ENCODE measurements at places on chromosomes 7 and 10.

DNA sequence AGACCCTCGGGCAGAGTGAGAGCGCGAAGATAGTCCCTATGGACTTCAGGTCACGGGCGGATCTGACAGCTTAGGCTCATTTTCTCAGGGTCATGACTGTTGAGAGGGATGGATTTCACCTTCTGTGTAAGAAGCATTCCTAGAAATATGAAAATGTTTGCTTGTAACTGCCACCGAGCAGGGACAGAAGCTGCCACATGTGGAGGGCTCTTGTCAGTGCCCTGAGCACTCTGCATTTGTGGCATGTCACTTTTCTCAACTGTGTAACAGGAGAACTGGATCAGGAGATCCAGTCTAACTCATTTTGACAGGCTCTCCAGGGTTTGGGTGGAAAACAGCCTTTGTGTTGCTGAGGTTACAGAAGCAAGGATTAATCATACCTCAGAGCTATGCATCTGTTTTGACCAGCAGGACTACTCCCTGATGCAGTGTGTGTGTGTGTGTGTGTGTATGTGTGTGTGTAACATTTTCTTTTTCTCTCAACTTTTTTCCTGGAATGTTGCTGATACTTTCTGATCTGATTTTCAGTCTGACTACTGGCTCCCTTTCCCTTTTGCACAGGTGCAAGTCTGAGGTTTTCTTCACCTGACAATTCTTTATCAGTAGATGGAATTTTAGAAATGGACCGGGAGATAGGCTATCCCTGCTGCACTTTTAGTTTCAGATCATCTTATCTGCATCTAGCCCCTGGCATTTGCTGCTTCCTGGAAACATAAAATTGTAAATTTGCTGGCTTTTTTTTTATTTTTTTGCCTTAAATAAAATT, 183.3 kb downstream of the STK31 start:
- DNase-seq: peak; percentile 4

GRCh38 chr7:15557186-15557585, 4.6 kb downstream of the AGMO start:
- no peak for DNase-seq

- DNase-seq: no peak
These were observed 561 bp downstream of the SHTN1 start for GRCh38 chr10:117004227-117005025.

- DNase-seq: peak; percentile 93
These were observed 75.2 kb downstream of the TNS3 start for GRCh38 chr7:47506382-47507339.

- DNase-seq: peak; percentile 45
These were observed 1.6 kb downstream of the BEND7 start for GRCh38 chr10:13526948-13527863.

GRCh38 chr7:27128776-27129728, 1.5 kb downstream of the HOXA4 start:
- DNase-seq: no peak

- DNase-seq: peak; percentile 27
These were observed 357.2 kb downstream of the LRMDA start for GRCh38 chr10:75788394-75789205.

- DNase-seq: peak; percentile 87
These were observed 10.3 kb upstream of the ANKRD1 start for GRCh38 chr10:90930971-90931871.

- DNase-seq: no peak
These were observed 78.7 kb downstream of the ADARB2 start for GRCh38 chr10:1658658-1659057.

DNA sequence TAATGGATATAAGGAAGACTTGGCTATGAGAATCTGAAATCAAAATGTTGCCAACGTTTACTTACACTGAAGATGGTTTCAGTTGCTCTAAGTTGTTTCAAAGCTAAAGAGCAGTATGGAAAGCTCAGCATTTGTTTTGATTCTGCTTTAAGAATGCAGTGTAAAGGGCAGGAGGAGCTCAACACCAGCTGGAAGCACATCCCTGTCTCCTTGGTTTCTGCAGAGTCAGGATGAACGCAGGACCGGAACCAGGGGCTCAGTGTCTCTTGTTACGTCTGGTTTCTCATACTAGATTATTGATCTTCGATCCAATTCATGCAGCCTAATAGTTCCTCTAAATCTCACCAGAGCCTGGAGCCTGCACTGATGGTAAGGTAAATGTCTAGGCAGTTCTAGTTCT, 24.1 kb downstream of the ZRANB1 start:
- no peak for DNase-seq

DNA sequence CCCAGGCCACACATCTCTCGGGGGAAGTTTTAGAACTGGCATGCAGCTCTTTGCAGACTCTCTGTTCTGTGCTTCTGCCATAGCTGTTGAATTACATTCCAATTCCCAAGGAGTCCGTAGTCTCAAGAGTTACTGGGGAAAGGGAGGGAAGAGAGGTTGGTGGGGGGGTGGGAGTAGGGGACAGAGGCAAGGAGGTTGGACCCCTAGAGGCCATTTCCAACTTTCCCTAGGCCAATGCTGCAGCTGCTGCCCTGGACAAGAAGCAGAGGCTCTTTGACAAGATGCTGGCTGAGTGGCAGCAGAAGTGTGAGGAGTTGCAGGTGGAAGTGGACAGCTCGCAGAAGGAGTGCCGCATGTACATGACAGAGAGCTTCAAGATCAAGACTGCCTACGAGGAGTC, 23.8 kb downstream of the MYH16 start:
- no peak for DNase-seq

DNA sequence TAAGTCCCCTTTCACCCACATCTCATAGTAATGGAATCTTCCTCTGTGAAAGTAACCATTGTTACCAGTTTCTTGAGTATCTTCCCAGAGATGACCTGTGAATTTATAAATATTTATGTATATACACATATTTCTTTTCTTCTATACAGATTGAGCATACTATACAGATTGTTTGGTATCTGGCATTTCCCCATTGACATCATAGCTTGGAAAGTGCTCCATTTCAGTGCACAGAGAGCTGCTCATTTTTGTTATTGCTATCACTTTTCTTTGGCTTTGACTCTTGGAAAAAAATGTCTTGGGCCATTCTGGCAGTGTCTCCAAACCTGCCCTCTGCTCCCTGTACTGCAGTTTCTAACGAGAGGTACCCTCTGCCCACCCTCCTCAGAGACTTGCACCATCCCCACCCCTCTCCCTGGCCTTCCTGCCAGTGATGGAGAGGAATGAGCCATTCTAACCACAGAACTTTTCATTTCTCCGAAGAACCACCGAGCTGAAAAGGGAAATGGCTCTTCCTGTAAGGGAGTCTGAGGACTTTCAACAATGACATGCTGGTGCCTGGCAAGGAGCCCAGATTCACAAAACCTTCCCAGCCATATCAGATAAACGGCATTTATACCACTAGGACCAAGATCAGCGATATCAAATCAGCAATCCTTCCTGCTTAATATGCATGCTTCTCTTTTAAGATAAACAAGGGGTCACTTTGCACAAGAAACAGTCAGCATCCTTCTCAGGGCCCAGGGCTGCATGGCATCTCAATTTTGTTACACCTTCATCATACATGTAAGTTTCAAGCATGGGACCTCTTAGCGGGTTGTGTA, 19.7 kb upstream of the CCSER2 start:
- DNase-seq: peak; percentile 76

DNA sequence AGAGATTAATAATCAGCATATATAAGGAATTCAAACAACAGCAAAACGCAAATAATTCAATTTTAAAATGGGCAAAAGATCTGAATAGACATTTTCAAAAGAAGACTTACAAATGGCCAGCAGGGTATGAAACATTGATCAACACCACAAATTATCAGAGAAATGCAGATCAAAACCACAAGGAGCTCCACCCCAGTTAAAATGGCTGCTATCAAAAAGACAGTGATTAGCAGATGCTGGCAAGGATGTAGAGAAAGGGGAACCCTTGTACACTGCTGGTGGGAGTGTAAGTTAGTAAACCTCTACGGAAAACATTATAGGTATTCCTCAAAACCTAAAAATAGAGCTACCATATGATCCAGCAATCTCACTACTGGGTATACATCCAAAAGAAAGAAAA, 128.0 kb upstream of the CACUL1 start:
- DNase-seq: no peak

DNA sequence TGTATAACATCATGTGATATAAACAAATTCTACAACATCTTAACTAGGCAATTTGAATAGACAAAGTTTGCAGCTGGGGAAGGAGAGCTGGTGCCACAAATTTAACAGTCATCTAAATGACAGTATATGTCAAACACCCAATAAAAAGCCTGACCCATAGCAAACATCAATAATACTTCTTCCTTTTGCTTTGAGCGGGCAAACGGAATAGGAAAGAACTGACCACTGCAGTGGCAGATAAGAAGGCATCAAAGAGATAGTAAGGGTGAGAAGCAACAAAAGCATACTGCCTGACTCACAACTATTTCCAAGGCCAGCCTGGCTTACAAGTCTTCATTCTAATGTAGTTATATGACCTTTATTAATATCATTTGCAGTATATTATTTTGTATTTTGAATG, 99.9 kb downstream of the LRRN3 start:
- no peak for DNase-seq

DNA sequence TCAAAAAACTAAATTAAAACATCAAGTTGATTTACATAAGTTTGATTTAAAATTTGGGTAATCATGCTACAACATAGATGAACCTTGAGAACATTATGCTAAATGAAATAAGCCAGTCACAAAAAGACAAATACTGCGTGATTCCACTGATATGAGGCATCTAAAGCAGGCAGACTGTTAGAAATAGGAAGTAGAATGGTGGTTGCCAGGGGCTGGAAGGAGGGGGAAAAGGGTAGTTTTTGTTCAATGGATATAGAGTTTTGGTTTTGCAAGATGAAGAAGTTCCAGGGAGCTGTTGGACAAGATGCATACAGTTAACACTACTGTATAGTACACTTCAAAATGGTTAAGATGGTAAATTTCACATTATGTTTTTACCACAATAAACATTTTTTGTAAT, 45.0 kb upstream of the IFRD1 start:
- no peak for DNase-seq

- no peak for DNase-seq
These were observed 15.9 kb downstream of the GSTO2 start for GRCh38 chr10:104284846-104285245.

DNA sequence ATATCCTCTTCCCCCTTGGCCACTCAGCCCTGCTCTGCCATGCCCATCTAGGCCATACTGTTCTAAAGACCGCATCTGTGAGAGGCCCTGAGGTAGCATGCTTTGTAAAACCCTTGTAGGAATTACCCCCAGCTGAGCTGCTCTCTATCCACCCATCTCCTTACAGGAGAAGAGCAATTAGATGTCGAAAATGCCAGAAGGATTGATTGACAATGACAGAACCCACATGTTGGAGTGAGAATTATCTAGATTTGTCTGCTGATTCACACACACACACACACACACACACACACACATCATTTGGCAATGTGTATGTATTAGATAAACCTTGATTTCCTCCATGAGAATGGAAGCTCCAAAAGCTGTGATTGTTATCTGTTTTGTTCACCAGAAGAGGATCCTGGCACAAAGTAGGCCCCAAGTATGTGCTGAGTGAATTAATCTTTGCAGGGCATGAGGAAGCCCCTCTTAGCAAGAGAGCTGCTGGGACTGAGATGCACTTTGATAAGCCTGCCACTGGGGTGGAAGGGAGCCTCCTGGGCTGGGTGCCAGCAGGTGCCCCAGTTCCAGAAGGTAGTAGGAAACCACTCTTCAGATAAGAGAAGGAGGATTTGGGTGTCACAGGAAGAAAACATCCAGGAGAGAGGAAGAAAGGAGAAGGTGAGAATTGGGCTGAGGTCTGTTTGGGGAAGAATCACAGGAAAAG, 187.5 kb upstream of the ADO start:
- DNase-seq: no peak

GRCh38 chr10:17115683-17116082, 13.9 kb downstream of the CUBN start:
- DNase-seq: no peak

DNA sequence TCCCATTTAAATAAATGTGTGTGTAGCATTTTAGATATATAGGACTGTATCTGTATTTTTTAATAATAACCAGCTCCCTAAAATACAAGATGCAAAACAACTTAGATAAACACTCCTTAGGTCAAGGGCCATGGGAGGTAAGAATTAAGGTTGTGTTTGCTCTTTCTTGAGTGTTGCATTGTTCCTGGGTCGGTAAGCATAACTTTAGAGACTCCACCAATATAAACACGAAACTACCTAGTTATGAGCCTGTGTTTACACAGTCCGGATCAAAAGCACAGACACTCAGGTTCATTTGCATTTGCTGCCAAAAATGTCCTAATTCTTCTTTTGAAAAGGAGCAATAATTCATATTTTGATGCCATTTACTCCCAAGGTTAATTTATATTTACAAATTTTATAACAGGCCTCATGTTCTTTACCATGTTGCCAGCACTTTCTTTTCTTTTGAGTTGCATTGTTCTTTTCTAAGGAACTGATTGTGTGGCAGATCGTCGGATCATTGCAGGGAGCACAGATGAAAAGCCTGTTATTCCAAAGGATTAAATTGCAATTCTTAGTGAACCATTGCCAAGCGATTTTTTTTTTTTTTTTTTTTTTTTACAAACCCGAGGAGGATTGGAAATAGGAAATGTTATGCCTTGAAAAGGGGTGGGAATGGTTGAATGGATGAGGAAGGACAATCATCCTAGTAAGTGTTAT, 45.8 kb upstream of the GLCCI1 start:
- no peak for DNase-seq

DNA sequence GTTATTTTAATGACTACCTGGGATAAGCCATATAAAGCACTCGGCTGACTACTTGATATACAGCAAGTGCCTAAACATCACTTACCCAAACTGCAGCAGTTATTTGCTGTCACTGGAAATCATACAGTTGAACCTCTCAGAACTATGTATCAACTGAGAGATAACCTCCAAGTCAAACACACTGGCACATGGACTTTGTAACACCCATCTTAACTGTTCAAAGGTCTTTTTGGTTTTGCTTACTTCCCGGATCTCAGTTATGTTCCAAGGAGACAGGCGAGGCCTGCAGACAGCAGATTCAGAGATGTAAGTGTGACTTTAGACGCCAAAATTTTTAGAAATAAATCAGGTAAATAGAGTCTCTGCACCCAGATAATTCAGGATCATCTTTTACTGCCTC, 34.6 kb upstream of the DAGLB start:
- DNase-seq: no peak

DNA sequence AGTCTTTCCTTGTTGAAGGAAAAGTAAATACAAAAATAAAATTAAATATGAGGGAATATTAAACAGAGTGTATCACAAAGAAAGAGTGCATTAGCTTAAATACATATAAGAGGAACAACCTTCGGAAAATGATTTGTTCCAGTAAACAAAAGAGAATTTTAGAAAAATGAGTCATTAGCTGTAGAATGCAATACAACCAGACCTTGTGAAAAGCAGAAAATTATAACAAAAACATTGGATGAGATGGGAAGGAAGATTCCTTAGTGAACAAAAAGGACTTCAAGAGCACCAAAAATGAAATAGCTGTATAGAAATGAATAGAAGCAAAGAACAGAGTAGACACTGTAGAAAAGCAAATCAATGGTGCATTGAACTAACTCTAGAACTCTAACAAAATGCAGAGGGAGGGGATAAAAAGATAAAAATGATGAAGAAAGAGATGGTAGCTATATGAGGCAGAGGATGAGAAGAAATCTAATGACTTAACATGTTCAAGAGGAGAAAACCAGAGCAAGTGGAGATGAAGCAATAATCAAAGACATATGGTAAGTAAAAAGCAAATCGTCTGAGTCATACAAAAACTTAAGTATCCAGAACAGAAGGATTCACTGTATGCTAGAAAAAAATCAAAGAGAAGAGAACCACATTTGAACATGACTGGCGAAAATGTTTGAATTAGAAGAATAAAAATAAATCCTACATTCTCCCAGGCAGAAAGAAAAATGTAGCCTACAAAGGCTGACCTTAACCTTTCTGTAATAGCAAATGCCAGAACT, 190.5 kb downstream of the TMEM26 start:
- DNase-seq: peak; percentile 15

- no peak for DNase-seq
These were observed 176.6 kb downstream of the SEMA3D start for GRCh38 chr7:85010306-85010705.

Data from astrocyte of the cerebellum (primary cell).